ENCODE measurements at places on chromosomes 3 and 15.

DNA sequence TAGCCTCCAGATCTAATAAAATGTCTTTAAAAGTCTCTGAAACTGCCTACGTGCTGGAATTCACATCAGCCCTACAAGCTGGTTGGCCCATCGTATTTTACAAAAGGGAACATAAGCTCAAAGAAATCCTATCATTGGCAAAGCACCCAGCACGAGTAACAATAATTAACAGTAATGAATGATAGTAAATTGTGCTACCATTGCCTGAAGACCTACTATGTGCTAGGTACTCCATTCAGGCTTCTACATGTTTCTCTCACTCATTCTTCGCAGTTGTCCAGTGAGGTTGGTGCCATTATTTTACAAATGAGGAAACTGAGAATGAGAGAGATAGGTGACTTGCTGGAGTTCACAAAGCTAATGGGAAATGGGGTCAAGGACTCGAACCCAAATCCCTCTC is 7.1 kb upstream of the EPHB3 start:
- ATAC-seq: no peak

GRCh38 chr3:58051196-58051595 is 43.0 kb downstream of the FLNB start:
- no peak for ATAC-seq

DNA sequence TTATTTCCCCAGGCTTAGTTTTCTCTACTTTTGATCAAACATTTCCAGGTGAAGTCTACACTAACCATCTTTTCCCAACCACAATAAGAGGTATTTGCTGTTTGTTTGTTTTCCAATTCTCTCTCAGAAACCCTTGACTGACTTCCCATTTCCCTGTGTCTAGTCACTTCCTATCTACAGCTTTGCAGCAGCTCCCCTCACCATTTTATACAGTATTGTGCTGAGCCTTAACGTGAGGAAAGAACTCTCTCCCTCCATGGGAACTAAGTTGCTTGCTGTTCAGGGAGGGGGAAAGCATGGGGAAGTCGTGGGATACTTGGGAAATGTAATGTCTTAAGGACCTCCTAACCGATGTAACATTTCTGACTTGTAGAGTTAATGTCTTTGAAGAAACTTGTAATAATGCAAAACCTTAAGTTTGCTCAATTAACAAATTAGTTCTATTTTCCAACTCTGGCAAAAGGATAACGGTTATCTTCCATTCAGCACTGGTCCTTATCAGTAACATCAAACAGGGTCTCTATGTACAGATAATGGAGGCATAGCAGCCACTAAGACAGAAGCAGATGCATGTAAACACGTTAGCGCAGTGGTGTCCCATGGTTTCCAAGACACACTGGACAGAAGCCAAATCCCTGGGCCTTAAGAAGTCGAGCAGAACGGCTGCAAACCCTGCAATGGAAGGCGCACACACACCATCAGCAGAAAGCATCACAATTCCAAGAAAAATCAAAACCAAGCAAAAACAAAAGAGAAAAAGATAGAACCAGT is 39.7 kb downstream of the NPTN start:
- ATAC-seq: no peak

- ATAC-seq: no peak
These were observed 24.7 kb downstream of the MBNL1 start for GRCh38 chr3:152293347-152294006.

GRCh38 chr3:126146034-126146433 is 34.4 kb downstream of the ALDH1L1 start:
- ATAC-seq: no peak

GRCh38 chr3:182755712-182756111 is 37.6 kb upstream of the ATP11B start:
- ATAC-seq: no peak

DNA sequence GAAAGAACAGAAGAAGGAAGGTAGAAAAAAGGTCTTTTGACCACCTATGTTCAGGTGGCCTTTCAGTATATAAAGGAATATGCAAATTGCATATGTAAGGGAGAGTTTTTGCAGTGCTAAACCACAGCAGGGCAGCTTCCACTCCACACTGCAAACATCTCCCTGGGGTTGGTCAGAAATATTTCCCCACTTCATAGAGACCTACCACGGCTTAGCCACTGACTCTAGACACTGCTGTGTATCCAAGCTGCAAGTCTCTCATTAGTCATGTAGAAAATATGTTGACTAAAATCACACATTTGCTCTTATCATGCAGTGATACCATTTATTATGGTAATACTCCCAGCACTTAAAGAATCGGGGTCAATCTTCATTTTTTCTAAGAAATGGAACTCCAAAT is 214.9 kb upstream of the NR2F2 start:
- ATAC-seq: no peak

- peak; percentile 67 for ATAC-seq
These were observed 608.8 kb downstream of the FOXP1 start for GRCh38 chr3:70974747-70975146.

DNA sequence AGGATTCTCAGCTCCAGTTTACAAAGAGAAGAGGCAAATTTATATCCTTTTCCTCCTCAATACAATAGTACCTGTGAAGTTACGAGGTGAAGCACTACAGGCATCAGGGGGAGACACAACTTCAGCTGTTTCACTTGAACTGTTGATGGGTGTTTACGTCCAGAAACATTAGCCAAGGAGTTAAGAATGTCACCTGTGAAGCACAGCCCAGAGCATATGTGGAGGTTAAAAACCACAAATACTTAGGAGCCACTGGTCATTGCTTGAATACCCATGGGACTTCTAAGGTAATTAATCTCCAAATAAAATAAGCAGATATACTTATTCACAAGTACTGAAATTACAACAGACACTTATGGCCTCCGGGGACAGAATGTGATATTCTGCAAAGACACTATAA is 246.5 kb downstream of the ULK4 start:
- no peak for ATAC-seq

GRCh38 chr3:79027593-79027992 is 740.2 kb downstream of the ROBO1 start:
- ATAC-seq: no peak

DNA sequence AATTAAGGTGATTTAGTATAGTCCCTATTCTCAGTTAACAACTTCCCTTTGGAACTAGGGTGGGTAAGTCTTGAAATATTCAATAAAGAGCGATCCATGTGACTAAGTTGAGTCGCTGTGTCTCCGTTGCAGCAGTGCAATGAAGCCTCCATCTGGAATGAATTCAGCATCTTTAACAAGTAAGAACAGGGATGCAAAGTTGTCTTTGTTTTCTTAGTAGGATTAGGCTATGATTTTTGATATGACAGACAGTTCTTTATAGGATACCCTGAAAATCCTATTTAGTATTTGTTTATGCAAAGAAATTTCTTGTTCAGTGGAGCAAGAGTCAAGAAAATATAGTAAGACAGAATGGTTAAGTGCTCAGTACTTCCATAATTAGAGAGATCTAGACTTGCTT is 52.7 kb downstream of the RBMS3 start:
- no peak for ATAC-seq

DNA sequence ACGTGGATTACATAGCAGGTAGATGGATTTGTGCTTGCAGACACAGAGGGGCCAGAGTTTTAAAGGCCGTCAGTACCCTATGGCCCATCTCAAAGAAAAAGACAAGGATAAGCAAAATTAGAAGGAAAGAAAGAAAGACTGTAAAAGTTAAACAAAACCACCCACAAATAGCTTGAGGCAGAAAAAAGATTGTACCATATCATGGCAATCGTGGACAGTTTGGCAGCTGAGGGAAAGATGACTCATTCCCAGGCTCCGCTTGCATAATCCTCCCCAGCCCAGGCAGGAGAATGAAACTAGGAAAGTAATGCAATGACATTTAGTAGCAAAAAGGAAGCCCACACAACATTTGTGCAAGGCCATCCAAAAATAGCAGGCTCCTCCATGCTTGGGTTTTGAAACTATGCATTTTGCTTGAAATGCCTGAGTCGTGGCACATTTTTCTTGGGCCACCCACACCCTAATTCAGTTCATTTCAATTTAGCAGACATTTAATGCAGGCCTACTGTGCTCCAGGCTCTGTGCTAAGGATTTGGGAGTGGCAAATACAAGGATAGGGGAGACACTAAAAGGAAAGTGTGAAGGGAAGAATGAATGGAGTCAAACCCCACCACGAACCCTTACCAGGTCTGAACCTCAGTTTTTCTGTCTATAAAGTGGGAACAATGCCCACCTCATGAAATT is 40.9 kb upstream of the SMAD3 start:
- ATAC-seq: peak; percentile 71

DNA sequence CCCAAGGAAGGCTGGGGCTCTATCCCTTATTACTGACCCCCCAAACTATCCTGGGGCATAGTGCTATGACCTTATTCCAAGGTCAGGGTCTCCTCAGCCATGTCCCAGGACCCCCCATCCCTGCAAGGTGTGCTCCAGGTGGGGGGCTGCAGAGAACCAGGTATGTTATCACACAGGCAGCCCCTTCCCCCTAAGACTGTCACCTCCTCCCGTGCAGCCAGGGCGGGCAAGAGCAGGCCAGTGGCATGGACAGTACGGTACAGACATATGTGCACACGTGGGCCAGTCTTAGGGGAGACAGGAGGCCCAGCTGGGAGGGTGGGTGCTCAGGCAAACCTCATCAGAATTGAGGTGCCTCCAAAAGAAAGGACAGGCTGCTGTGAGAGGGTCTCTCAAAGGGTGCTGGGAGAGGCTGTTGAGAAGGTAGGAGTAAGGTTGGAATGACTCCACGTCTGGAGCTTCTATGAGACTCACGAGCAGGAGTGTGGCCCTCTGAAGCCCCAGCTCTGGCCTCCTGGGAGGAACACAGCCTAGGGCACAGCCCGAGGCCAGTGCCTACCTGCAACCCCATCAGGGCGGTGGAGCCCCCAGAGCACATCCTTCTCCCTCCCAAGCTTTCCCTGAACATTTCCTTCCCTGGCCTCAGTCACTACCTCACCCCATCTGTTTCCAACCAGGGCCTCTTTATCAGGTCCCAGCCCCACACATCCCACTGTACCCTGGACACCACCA is 1.7 kb upstream of the COL7A1 start:
- ATAC-seq: no peak

GRCh38 chr3:196996454-196997265 is 28.0 kb upstream of the PIGZ start:
- ATAC-seq: no peak

GRCh38 chr3:177468331-177468730 is 271.0 kb upstream of the TBL1XR1 start:
- no peak for ATAC-seq

- ATAC-seq: no peak
These were observed 241.6 kb downstream of the UACA start for GRCh38 chr15:70521576-70522322.

GRCh38 chr15:93043621-93044300 is 45.2 kb downstream of the RGMA start:
- ATAC-seq: no peak

DNA sequence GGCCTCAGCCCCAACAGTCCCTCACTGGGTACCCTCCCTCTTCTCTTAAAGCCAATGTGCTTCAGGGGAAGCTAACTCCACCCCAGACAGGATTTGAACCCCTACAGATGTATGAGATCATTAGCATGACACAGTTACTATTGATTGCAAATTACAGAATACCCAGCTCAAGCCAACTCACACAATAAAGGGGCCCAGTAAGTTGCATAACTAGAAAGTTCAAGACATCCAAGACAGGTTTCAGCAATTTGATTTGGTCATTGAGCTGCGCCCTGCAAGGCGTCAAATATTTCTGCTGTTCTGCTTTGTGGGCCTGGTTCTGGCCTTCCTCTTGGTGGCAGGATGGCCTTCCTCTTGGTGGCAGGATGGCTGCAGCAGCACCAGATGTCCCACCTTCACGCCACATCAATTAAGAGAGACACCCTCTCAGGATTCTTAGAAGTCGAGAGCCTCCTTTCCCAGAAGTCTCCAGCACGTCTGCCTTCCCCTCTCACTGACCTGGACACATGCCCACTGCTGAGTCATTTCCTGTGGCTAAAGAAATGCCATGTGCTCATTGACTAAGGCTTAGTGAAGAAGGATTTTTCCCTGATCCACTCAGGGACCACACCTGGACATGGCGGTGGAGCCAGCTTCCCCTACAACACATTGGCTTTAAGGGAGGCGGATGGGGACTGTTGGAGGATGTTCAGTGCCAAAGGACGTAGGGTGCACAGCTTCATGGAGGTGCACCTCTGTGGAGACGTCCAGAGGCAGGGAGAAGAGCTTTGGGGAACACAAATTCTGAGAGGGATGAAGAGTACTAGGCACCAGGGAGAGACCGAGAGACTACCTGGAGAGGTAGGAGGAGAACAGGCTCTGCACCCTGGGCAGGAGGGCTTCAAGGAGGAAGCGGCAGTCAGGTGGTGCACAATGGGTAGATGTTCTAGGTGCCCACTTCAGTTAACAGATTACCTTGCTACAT is 49.1 kb downstream of the DNASE1L3 start:
- ATAC-seq: no peak

GRCh38 chr3:100169201-100169920 is 55.1 kb upstream of the FILIP1L start:
- ATAC-seq: no peak

DNA sequence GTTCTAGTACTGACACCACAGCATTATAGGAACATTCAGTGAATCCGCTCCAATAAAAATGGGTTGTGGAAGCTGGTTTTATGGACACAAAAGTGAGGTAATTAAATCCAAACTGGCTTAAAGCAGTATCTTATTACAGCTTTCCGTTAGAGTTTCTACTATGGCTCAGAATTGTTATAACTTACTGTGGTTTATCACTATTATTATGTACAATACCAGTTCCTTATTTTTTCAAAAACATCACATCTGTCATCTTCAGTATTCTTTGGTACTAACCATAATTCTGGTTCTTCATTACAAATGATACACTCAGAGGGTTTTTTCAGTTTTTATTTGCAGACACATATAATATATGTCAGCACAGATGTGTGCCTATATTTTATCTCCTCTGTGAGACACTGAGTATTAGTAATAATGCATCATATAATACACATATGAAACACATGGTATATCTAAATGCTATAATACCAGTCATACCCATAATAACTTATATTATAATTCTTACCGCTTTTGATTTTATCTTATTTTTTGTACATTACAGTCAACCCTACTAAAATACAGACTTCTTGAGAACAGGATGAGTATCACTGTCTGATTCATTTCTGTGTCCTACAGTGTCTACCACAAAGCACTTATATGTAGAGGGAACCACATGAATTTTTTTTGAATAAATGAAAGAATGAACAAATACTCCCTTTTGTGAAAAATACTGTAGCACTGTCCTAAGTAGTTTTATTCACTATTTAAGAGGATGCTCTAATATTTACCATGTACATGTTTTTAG is 39.0 kb downstream of the CMSS1 start:
- peak; percentile 93 for ATAC-seq

- ATAC-seq: no peak
These were observed 66.6 kb upstream of the TLE3 start for GRCh38 chr15:70164156-70164900.

All from activated T-helper 17 cell treated with anti-CD3 and anti-CD28 coated beads, Interleukin-2, amount 50 U/mL, for 72 hours (primary cell).